T-helper 1 cell (primary cell): ENCODE measurements at places on chromosomes 3 and 15.

- no peak for DNase-seq
These were observed 283.0 kb downstream of the PTPRG start for GRCh38 chr3:61844346-61844745.

GRCh38 chr3:160801386-160802118 is 45.5 kb downstream of the PPM1L start:
- peak; percentile 82 for DNase-seq

DNA sequence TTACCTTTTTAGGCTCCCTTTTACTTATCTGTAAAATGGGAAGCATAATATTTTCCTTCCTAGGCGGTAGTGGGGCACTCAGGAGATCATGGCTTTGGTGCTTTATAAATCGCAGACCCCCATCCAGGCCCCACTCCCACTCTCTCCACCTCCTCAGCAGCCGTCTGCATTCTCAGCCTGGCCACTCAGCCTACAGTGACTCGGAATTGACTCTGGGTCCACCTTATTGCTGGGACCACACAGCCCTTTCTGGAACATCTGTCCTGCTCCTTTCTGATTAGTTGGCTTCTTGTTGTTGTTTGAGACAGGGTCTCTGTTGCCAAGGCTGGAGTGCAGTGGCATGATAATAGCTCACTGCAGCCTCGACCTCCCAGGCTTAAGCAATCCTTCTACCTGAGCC is 76.5 kb downstream of the RPLP1 start:
- no peak for DNase-seq

GRCh38 chr3:128483657-128484403 is 9.2 kb downstream of the GATA2 start:
- DNase-seq: no peak

DNA sequence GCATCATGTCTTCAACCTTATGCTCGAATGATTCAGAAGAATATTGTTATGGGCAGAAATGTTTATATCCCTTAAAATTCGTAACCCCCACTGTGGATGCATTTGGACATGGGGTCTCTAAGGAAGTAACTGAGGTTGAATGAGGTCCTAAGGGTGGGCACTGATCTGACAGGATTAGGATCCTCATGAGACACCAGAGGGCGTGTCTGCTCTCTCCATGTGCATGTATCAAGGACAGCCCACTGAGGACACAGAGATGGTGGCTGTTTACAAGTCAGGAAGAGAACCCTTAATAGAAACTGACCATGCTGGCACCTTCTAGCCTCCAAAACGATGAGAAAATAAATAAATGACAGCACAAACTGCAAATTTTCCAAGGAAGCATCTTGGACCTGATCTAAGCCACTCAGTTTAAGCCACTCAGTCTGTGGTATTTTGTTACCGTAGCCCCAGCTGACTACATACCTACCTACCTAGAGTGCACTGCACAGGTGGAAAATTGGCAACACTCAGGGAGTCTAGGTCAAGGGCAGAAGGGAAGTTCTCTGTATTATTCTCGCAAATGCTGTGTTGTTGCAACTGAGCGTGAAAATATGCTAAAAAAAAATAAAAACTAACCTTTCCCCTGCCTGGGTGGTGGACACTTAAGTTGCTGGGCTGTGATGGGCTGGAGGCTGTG is 126.6 kb downstream of the TJP1 start:
- DNase-seq: no peak

- DNase-seq: no peak
These were observed 4.1 kb downstream of the KNL1 start for GRCh38 chr15:40598126-40598525.
